ENCODE measurements at places on chromosomes 1 and 21. TPM values are rescaled to one million over a fixed set of nuclear protein-coding genes. Genes with fewer than 3 reads are reported as not detected.

The NCMAP gene
- total RNA-seq = not detected

The ODF2L gene
- total RNA-seq = 25.2 TPM

The ICOSLG gene
- not detected for total RNA-seq

The GRIK3 gene
- not detected for total RNA-seq

The ECM1 gene
- 77.4 TPM for total RNA-seq
